ENCODE measurements at places on chromosomes 4 and X.

DNA sequence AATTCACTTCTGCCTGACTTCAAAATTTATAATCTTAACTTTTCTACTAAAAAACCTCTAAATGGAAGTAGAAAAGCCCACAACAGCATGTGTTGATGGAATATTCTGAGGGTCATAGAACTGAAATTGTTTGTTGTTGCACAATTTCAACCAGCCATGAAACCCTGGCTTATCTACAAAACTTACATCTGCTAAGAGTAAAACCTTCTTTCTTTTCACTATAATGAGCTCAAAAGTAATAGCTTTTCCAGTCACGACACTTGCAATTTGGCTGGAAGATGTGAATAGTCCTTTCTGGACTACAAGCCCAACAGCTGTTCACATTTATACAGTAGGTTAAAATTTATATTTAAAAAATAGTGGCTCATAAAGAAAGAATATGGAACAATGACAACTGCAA, 250.0 kb downstream of the GPAT3 start:
- no peak for DNase-seq

GRCh38 chrX:11461201-11462001, 168.2 kb downstream of the AMELX start:
- peak; percentile 21 for DNase-seq

DNA sequence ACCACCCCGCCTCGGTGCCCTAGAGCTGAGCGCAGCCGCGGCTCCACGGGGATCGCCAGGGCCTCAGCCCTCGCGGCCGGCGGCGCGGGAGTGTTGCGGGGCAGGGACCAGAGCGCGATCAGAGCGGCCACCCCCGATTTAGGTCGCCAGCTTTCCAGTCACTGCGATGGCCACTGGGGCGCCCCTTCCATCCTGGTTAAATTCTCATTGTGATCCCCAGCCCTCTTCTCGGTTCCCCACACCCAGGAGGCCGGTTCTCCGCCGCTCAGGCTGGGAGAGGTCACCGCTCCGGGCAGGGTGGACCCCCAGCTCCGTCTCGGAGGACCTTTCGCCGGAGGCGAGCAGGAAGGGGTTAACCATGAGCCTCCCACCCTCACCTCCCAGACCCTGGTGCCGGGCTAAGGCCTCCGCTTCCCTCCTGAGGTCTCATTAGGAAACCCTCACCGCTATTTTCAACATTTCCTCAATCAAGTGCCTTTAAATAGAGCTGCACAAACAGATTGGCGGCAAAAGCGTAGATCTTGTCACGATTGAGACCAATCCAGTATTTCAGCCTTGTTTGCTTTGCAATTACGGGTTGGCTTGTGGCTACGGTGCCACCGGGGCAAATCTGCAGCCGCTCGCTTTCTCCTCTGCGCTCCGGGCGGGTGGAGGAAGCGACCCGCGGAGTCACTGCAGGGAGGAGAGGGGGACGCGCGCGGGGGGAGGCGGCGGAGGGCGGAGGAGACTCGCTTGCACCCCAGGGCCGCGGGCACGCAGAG, 8.3 kb upstream of the HAND2 start:
- peak; percentile 20 for DNase-seq

- no peak for DNase-seq
Observed at GRCh38 chr4:97548186-97548585, 595.1 kb downstream of the STPG2 start.

GRCh38 chrX:50747471-50747900, 66.5 kb downstream of the SHROOM4 start:
- DNase-seq: peak; percentile 62

DNA sequence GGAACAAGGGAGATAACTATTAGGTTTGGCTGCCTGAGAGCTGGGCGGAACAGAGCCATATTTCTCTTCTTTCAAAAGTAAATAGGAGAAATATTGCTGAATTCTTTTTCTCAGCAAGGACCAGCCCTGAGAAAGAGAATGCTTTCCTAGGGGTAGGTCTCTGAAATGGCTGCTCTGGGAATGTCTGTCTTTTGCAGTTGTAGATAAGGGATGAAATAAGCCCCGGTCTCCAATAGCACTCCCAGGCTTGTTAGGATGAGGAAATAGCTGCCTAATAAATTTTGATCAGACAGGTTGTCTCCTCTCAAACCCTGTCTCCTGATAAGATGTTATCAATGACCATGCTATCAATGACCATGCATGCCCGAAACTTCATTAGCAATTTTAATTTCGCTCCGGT, 207.8 kb upstream of the KIT start:
- DNase-seq: no peak

GRCh38 chr4:6618386-6619115, 21.9 kb upstream of the MRFAP1 start:
- no peak for DNase-seq

DNA sequence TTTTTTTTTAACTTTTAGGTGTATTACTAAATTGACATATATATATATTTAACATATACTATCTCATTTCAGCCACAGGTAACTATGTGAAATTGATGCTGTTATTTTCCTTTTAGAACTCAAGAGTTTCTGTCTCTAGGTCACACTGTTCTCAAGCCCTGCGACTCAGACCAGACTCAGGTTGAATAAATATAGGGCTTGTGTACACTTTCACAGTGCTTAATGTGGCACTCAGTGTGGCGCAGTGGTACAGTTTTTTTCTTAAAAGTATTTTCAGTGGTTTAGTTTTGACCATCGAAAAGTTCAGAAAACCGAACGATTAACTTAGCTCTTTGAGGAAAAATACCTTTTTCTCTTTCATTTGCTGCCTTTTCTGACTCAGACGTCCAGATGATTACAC, 24.7 kb downstream of the PACRGL start:
- no peak for DNase-seq

- peak; percentile 28 for DNase-seq
Observed at GRCh38 chr4:83490876-83491450, 6.1 kb upstream of the ABRAXAS1 start.

- no peak for DNase-seq
Observed at GRCh38 chr4:89820010-89820409, 17.0 kb downstream of the SNCA start.

DNA sequence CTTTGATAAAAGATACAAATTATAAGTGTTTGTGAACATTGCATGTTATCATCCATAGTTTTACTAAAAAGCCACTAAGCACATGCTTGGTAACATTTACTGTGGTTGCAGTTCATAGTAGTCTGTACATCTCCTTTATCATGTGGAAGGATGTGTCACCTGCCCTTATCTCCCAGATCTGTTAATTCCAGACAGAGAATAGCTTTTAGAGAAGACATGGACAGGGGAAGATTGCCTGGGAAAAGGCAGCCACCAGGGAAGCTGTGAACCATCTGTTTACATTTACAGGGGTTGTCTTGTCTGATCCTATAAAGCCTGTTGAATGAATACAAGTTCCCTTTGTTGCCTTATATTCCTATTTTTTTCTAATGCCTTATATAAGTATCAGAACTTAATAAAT, 396.0 kb downstream of the FAT4 start:
- no peak for DNase-seq

DNA sequence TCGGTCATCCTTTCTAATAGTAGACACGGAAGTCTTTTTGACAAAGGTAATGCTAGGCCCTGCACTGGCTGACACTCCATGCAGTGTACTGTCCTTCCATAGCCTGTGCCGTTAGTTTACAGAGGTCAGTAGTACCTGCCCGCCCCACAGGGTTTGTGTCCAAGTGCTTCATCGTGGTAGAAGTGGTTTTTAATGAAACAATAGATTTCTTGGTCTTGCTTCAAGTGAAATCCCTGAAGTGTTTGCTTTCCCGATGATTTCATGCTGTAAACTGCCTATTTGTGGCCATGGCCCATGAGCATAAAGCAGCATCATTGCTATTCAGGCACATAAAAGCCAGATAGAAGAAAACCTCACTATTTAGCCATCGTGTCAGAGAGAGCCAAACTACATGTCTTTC, 139.3 kb downstream of the GPR143 start:
- DNase-seq: no peak

DNA sequence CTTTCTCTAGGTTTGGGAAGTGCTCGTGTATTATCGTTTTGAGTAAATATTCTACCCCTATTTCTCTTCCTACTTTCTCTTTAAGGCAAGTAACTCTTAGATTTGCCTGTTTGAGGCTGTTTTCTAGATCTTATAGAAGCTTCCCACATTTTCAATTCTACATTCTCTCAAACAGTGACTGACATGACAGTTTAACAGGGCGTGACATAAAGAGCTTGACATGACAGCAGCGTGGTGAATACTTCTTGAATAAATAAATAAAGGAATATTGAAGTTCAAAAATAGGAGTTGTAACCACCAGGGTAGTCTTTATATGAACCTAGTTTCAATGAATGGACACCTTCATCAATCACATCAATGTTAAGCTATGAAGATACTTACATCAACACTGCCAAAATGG, 162.0 kb downstream of the TRAM1L1 start:
- no peak for DNase-seq

DNA sequence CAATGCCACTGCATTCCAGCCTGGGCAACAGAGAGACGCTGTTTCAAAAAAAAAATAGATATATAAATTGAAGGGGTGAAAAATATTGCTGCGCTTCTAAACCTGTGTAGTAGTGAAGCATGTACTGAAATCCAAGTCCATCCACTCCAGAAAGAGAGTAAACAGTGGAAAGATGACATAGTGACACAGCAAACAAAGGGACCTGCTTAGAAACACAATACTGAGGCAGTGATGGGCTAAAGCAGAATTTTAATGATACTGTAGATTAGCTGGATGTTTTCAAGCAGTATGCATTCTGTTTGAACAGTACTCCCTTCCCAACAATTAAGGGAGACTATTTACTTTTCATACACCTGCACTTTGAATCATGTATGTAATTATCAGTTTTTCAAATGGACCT, 42.5 kb downstream of the TFDP3 start:
- no peak for DNase-seq

- DNase-seq: no peak
Observed at GRCh38 chr4:18934197-18934596, 912.6 kb upstream of the LCORL start.

- DNase-seq: no peak
Observed at GRCh38 chr4:48943387-48943786, 36.8 kb upstream of the OCIAD2 start.

DNA sequence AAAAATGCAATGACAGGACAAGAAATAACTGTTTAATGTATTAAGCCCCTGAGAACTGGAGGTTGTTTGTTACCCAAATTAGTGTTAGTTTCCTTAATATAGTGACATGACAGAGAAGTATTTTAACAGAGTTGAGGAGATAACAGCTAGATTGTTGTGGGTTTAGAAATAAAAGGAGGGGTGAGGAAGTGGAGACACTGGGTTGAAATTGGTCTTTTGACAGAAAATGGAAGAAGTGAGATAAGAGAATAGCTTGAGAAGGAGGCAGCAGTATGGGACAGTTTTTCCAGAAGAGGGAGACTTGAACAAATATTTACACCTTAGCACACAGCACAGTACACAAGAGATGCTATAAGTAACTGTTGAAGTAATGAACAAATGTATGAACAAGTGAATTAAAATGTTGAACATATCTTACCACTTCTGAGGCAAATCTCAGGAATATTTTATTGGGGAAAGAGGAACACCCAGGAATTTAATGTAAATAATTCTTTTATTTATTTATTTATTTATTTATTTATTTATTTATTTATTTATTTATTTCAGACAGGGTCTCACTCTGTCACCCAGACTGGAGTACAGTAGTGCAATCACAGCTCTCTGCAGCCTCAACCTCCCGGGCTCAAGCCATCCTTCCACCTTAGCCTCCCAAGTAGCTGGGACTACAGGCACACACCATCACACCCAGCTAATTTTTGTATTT, 58.0 kb upstream of the EGFL6 start:
- no peak for DNase-seq

DNA sequence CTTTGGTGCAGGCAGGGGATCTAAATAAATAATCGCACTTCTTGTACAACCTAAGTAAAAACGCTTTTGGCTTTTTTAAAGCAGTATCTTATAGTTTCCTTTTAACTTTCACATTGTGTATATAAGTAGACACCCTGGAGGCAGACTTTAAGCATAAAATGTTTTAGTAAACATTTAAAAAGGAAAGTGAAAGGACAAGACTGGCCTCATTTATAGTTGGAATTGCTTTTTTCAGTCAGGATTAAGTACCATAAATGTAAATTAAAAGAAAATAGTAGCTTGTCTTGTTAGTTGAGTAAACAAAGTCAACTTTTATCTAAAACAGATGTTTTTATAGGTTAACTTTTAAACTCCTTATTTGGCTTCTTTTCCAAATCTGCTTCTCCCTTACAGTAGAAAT, 39.7 kb downstream of the PTPN13 start:
- peak; percentile 4 for DNase-seq

DNA sequence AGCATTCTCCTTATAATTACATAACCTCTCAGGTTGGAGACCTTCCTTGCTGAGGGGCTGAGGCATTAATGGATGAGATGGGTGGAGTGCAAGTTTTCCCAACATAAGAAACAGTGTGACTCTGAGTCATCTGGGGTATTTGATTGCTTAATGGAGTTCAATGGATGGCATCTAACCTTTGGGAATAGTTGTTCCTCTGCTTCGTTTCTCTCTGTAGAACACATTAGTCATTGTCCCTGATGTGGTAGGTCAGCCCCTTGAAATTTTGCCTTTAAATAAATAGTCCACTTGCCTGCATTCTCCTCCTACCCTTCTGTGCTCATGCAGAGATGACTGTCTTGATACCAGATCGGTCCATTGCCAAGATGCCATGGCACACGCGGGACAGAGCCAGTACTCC, 38.6 kb downstream of the SLITRK2 start:
- DNase-seq: no peak

GRCh38 chr4:76209881-76210280, 3.7 kb downstream of the SCARB2 start:
- DNase-seq: no peak

- peak; percentile 81 for DNase-seq
Observed at GRCh38 chr4:148834804-148835631, 392.8 kb upstream of the NR3C2 start.

GRCh38 chrX:34884817-34885216, 57.8 kb upstream of the FAM47B start:
- DNase-seq: peak; percentile 81

DNA sequence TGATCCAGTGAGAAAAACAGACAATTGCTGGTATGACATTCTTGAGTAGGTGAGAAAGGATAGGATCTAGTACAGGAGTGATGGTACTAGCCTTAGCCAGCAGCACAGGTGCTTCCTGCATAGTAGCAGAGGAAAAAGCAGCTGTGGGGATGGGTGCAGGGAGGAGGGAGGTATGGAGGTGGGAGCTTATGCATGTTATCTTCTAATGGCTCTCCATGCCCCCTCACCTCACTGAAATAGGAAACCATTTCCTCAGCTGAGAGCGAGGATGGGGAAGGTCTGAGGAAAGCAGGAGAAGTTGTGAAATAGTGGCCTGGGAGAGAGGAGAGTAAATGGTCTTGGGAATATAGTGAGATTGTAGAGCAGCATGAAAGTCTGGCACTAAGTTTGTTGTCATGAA, 136.3 kb downstream of the TMEM164 start:
- DNase-seq: no peak

GRCh38 chr4:14853176-14853943, 148.9 kb upstream of the CPEB2 start:
- DNase-seq: peak; percentile 84

DNA sequence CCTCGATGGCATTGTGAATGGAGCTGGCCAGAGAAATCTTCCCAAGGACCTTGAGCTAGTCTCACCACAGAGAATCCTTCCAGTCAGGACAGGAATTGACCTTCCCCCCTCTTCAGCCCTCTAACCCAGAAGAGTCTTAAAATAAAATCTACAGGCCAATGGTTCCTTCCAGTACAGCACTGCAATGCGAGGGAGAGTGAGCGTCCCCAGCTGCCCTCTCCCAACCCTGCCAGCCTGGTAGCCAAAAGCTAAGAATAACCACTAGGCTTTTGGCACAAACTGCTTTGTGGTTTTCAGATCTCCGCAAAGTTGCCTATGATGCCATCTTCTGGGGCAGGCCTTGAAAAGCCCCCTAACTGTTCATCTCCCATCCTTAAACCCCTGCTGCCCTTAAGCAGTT, 175.1 kb downstream of the AR start:
- no peak for DNase-seq

GRCh38 chrX:72621625-72622485, 49.2 kb upstream of the HDAC8 start:
- DNase-seq: peak; percentile 49
